ENCODE measurements at places on chromosomes 12 and 14.

DNA sequence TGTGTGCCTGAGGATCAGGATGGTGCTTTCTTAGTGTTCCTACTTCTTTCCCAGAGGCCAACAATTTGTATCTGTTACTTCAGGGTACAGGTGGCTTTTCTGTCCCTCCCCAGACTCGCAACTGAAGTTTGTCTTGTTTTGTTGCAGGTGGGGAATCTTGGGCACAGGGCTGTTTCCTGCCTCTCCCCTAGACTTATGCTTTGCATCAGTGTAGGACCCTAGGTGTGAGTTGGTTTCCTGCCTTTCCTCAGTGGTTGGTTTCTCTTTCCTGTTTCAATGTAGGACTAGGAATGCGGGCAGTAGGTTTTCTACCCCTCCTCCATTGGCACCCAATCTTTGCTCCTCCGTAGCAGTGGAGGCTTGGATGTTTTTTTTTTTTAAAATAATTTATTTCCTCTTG, 87.0 kb downstream of the TRMT5 start:
- DNase-seq = no peak

GRCh38 chr12:4679711-4680110, 30.8 kb downstream of the NDUFA9 start:
- DNase-seq = no peak

DNA sequence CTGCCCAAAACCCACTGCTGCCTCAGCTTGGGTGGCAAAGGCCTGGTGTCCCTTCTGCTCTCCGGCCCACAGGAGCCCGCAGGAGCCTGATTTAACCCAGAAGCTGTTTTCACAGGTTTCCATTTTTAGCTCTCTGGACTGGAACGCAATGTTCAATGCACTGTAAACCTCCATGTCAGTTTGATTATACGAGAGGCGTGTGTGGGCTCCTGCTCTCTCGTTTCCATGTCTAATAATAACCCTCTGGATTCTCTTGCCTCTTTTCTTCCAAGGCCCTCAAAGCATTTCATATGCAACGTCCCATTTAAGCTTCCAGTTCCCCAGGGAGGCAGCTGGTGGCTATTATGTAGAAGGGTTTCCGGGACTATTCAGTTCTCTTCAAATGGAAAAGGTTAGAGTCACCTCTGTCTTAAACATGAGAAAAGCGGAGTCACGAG, 161.1 kb downstream of the SUDS3 start:
- no peak for DNase-seq

GRCh38 chr12:104220931-104221330, 5.4 kb downstream of the TXNRD1 start:
- DNase-seq = no peak

DNA sequence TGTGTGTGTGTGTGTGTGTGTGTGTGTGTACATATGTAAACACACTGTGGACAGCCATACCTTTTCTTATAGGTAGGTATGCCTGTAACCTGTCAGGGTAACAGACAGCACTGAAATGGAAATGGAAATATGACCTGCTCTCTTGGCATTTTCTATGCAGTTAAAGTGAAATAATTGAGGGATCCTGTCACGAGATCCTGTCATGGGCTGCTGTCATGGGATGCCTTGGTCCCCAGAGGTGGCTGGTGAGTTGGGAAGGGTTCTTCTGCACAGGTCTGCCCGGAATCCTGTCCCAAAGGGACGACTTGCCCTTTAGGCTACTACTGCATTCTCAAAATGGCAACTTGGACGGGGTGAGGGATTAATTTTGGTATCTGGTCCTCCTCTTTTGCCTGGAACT, 47.3 kb downstream of the ELK3 start:
- peak; percentile 39 for DNase-seq

GRCh38 chr12:90069711-90070110, 361.1 kb upstream of the ATP2B1 start:
- no peak for DNase-seq

GRCh38 chr12:27970401-27971120, 2.0 kb downstream of the PTHLH start:
- no peak for DNase-seq

- DNase-seq = no peak
Observed at GRCh38 chr12:39490500-39491282, 47.8 kb upstream of the KIF21A start.

GRCh38 chr12:46342562-46343033, 30.0 kb downstream of the SLC38A2 start:
- peak; percentile 58 for DNase-seq

DNA sequence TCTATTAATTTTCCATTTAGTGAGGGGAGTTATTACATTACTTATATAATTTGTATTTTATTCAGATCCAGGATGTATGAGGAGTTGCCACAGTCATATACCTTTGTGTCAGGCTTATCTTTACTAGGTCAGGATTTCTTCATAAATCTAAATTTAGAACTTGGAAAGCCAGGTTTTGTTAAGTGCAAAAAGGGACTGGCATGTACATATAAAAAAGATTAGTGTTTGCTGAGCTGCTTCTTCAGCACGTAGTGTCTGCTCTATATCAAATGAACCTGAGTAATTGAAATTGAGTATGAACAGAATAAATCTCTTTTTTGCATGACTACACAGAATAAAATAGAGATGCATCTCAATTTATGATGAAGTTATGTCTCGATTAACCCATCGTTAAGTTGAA, 157.4 kb downstream of the NUBPL start:
- no peak for DNase-seq

GRCh38 chr14:34496679-34497513, 34.9 kb upstream of the SPTSSA start:
- no peak for DNase-seq

DNA sequence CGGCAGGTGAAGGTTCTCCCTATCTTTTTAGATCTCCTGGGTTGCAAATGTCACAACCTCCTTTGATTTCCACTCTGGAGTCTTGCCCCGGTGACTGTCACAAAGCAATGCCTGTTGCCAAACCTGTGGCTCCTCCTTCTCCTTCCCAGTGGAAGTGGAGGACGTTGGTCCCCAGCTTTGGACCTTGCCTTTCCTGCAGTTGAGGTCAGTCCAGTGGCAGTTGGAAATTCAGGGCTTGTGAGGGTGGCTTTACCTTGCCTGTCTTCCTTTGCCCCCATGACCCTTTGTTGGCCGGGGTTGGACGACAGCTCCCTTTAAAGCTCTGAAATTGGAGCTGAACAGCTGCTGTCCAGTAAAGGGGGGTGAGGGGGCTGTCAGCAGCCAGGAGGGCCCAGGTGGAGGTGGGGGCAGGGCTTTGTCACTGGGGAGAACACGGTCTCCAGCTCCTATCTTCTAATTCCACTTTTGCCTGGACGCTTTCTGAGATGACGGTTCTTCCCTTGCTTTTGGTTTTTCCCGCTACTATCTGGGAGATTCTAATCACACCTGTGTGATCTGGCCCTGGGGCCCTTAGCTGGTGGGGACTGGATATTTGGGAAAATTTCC, 4.1 kb downstream of the TEAD4 start:
- no peak for DNase-seq

GRCh38 chr14:20612403-20612802, 21.2 kb upstream of the RNASE12 start:
- DNase-seq = no peak

Measured in CD4-positive, alpha-beta T cell treated with Interleukin-12 subunit alpha and Interleukin-12 subunit beta, for 1 hour (primary cell).